ENCODE measurements at places on chromosomes 7 and 10. TPM values are rescaled to one million over a fixed set of nuclear protein-coding genes. Genes with fewer than 3 reads are reported as not detected.

DNA sequence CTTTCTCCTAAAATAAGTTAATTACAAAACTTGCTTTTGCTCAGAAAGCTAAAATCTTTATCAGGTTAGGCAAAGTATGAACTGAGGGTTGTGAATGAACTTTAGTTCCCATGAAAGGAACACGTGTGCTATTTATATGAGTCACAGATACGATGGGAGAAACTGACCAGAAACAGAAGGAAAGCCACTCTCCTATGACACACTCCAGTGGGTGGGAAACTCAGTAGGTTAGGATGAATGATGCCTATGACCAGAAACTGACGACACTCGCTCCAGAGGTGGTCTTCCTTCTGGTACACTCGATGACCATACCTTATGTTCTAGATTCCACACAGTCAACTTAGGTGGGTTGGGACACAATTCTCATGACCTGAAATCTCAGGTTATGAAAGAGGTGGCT lies 215.7 kb upstream of the INHBA start:
- H3K36me3 ChIP-seq = no peaks in the 10 kb centered on the region
- H3K4me1 ChIP-seq = no peaks in the 10 kb centered on the region
- no peaks in the 10 kb centered on the region for H3K27me3 ChIP-seq
- no peak for DNase-seq

GRCh38 chr10:11958956-11959355 lies 83.7 kb downstream of the UPF2 start:
- peaks cover 93% of the 10 kb centered on the region for H3K36me3 ChIP-seq
- H3K4me3 ChIP-seq = no peak overlapping the region
- no peak for DNase-seq
- no peaks in the 10 kb centered on the region for H3K4me1 ChIP-seq
- no peak overlapping the region for H3K27ac ChIP-seq

DNA sequence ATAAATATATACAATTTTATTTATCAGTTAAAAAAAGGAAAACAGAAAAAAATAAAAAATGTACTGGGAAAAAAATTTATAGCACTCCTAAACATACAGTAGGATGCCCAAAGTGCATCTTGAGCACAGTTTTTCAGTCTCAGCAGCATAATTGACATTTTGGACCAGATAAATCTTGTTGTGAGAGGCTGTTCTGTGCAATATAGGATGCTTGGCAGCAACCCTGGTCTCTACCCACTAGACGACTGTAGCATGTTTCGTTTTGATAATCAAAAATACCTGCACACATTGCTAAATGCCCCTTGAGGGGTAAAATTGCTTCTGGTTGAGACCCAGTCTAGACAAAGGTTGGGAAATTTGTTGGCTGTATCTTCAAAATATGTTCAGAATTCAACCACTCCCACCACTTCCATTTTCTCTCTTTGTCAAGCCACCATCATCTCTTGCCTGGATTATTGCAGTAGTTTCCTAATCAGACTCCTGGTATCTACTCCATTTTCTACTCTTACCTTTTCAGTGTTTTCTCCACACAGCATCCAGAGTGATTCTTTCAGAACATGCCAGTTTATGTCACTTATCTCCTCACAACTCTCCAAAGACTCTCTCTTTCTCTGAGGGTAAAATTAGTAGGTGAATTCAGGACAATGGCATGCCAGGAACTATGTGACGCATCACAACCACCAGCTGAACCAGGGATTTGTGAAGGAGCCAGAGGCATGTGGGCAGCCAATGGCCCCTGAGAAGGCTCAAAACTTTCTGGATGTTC lies 91.4 kb downstream of the GPR85 start:
- no peaks in the 10 kb centered on the region for H3K36me3 ChIP-seq
- H3K27ac ChIP-seq = no peak overlapping the region

- peaks cover 9% of the 10 kb centered on the region for H3K4me1 ChIP-seq
- H3K4me3 ChIP-seq = no peak overlapping the region
- no peak for DNase-seq
- H3K27ac ChIP-seq = no peak overlapping the region
- no peaks in the 10 kb centered on the region for H3K36me3 ChIP-seq
Observed at GRCh38 chr10:49609283-49610113, 612 bp upstream of the SLC18A3 start.

GRCh38 chr7:12716134-12716681 lies 28.8 kb downstream of the ARL4A start:
- DNase-seq = no peak
- no peaks in the 10 kb centered on the region for H3K27me3 ChIP-seq
- H3K4me3 ChIP-seq = no peak overlapping the region
- H3K36me3 ChIP-seq = no peaks in the 10 kb centered on the region

DNA sequence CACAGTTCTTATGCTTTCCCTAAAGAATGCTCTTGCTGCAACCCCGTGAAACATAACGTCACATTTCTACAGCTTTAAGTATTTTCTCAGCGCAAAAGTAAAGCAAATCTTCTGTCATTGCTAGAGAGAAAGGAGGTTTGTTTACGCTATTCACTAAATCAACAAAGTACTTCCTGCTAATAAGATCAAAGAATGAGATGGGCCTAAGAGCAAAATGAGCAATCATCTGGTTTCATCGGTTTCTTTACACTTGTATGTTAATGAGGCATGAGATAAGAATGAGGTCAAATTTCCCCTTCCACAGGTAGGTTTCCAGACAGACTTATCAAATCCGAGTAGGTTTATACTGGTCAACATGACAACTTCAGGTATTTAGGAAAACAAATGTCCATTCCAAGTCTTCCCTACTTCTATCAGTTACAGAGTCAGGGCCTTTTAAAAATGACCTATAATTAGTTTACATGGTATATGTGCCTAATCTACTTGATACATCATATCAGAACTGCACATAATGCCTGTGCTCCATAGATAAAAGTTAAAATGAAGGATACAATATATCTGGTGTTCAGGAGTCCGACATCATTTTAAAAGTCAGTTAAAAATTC lies 8.4 kb downstream of the USP6NL start:
- H3K4me1 ChIP-seq = peaks cover 22% of the 10 kb centered on the region
- no peak overlapping the region for H3K4me3 ChIP-seq
- no peak overlapping the region for H3K27ac ChIP-seq
- DNase-seq = no peak

- H3K4me3 ChIP-seq = no peak overlapping the region
- no peak for DNase-seq
- no peaks in the 10 kb centered on the region for H3K27me3 ChIP-seq
Observed at GRCh38 chr10:49076741-49077521, 38.4 kb downstream of the VSTM4 start.

- no peak overlapping the region for H3K4me3 ChIP-seq
- H3K27me3 ChIP-seq = no peaks in the 10 kb centered on the region
- no peak overlapping the region for H3K27ac ChIP-seq
- DNase-seq = no peak
- no peaks in the 10 kb centered on the region for H3K36me3 ChIP-seq
Observed at GRCh38 chr7:15407910-15408309, 153.9 kb downstream of the AGMO start.

DNA sequence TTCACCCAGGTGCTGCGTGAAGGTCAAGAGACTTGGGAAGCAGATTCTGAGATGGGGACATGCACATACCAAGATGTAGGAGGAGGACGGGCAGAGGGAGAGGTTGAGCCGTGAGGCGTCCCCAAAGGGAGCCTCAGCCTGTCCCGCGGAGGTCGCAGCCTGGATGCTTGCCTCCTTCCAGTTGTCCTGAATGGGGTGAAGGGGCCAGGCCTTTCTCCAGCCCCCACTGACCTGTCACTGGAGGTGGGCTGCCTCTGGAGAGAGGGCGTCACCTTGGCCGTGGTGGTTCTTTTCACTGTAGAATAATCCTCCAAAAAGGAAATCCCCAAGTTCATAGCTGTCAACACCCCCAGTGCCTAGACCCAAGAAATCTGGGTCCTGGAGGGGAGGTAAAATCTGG lies 283.0 kb upstream of the VSTM2A start:
- no peaks in the 10 kb centered on the region for H3K4me1 ChIP-seq
- H3K36me3 ChIP-seq = no peaks in the 10 kb centered on the region
- no peak overlapping the region for H3K27ac ChIP-seq
- H3K27me3 ChIP-seq = no peaks in the 10 kb centered on the region
- no peak for DNase-seq
- H3K4me3 ChIP-seq = no peak overlapping the region

- no peak overlapping the region for H3K4me3 ChIP-seq
- peaks cover 14% of the 10 kb centered on the region for H3K27me3 ChIP-seq
- no peak overlapping the region for H3K27ac ChIP-seq
- no peak for DNase-seq
- H3K4me1 ChIP-seq = no peaks in the 10 kb centered on the region
- no peaks in the 10 kb centered on the region for H3K36me3 ChIP-seq
Observed at GRCh38 chr7:121339082-121339481, 10.3 kb downstream of the WNT16 start.

GRCh38 chr7:69190763-69191162 lies 407.5 kb upstream of the AUTS2 start:
- DNase-seq = no peak
- H3K4me3 ChIP-seq = no peak overlapping the region
- H3K36me3 ChIP-seq = no peaks in the 10 kb centered on the region
- H3K27ac ChIP-seq = no peak overlapping the region

DNA sequence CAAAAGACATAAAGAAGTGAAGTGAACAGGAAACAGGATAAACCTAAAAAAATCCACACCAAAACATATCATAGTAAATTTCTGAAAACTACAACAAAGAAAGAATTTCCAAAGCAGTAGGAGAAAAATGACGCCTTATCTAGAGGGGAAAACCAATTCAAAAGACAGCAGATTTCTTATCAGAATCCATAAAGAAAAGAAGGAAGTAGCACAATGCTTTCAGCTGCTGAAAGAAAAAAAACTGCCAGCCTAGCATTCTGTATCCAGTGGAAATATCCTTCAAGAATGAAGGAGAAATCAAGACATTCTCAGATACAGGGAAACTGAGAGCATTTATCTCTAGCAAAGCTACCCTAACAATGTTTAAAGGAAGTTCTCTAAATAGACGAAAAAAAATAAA lies 37.8 kb downstream of the PDLIM1 start:
- H3K4me3 ChIP-seq = no peak overlapping the region
- DNase-seq = no peak
- H3K27me3 ChIP-seq = no peaks in the 10 kb centered on the region
- peaks cover 18% of the 10 kb centered on the region for H3K36me3 ChIP-seq
- H3K4me1 ChIP-seq = peaks cover 25% of the 10 kb centered on the region
- H3K27ac ChIP-seq = no peak overlapping the region

DNA sequence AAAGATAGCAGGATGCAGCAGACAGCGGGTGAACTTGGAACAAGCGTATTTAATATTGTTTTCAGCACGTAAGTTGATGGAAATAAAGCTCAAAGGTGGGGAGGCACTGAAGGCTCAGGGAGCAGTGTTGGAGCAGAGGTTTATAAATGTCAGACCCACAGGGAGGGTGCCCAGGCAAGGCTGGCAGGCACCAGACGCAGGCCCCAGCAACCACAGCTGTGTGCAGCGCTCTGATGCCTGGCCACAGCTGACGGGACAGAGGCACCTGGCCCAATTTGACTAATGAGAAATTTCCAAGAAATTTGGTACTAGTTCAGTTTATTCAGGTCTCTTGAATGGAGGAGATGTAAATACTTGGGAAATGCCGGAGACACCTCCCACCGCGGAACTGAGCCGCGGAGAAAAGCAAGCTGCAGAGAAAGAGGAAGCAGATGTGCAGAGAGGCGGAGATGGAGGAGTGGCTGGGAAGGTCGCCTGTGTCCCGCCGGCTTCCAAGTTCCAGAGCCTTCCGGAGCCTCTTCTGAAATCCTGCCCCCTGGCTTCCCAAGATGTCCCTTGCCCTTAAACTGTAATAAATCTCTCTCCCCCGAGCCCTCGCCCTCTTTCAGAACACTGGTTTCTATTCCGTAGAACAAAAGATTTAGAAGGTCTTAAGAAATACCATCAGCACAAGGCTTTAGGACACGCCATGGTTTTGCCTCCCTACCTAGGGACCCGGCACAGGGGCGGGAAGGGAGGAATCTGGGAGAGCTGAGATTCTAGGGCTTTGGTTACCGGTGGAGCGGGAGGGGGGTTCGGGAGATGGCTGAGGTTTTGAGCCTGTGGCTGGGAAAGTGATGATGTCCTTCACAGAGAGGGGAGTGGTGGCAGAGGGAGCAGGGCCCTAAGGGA lies 38.4 kb upstream of the PLXNA4 start:
- peak; percentile 49 for DNase-seq
- H3K4me1 ChIP-seq = peaks cover 5% of the 10 kb centered on the region
- H3K27me3 ChIP-seq = peaks cover 3% of the 10 kb centered on the region
- H3K27ac ChIP-seq = no peak overlapping the region

GRCh38 chr10:48740015-48740707 lies 55.5 kb downstream of the WDFY4 start:
- H3K27me3 ChIP-seq = no peaks in the 10 kb centered on the region
- H3K36me3 ChIP-seq = peaks cover 9% of the 10 kb centered on the region
- no peak overlapping the region for H3K4me3 ChIP-seq
- H3K4me1 ChIP-seq = no peaks in the 10 kb centered on the region
- no peak for DNase-seq

GRCh38 chr10:105691811-105692210 lies 1050.7 kb downstream of the SORCS3 start:
- no peaks in the 10 kb centered on the region for H3K36me3 ChIP-seq
- no peak overlapping the region for H3K27ac ChIP-seq
- no peaks in the 10 kb centered on the region for H3K4me1 ChIP-seq
- DNase-seq = no peak

- no peak overlapping the region for H3K27ac ChIP-seq
- no peak for DNase-seq
- H3K4me3 ChIP-seq = no peak overlapping the region
- H3K36me3 ChIP-seq = no peaks in the 10 kb centered on the region
Observed at GRCh38 chr7:93055543-93056107, 62.2 kb downstream of the SAMD9 start.

GRCh38 chr10:59894114-59894513 lies 12.2 kb downstream of the CCDC6 start:
- DNase-seq = peak; percentile 75
- no peak overlapping the region for H3K4me3 ChIP-seq
- H3K36me3 ChIP-seq = no peaks in the 10 kb centered on the region
- H3K27me3 ChIP-seq = no peaks in the 10 kb centered on the region

GRCh38 chr7:149776289-149776688 lies 2.9 kb upstream of the ZNF467 start:
- no peaks in the 10 kb centered on the region for H3K36me3 ChIP-seq
- peaks cover 26% of the 10 kb centered on the region for H3K4me1 ChIP-seq
- peak overlapping the region; percentile 79 for H3K27ac ChIP-seq
- peak; percentile 83 for DNase-seq

- no peaks in the 10 kb centered on the region for H3K27me3 ChIP-seq
- H3K36me3 ChIP-seq = no peaks in the 10 kb centered on the region
- peak overlapping the region; percentile 27 for H3K4me3 ChIP-seq
- H3K4me1 ChIP-seq = peaks cover 26% of the 10 kb centered on the region
- H3K27ac ChIP-seq = peak overlapping the region; percentile 64
Observed at GRCh38 chr7:2173189-2173827, 59.4 kb downstream of the MAD1L1 start.

Gene CPA4
- total RNA-seq = not detected

Gene SYT15
- 34.5 TPM for total RNA-seq

Gene RPP38
- 16.9 TPM for total RNA-seq

Gene HMX2
- total RNA-seq = not detected

Gene ITIH2
- total RNA-seq = 0.32 TPM

Gene ACSM6
- not detected for total RNA-seq

Gene EVX1
- total RNA-seq = not detected

Gene ORAI2
- total RNA-seq = 29.7 TPM

Gene AMPH
- total RNA-seq = 1.2 TPM

Gene C10orf143
- 3.7 TPM for total RNA-seq

Data from lower lobe of right lung (tissue), 2 donors.